T-cell (primary cell): ENCODE measurements at places on chromosomes 1 and 21. TPM values are rescaled to one million over a fixed set of nuclear protein-coding genes. Genes with fewer than 3 reads are reported as not detected.

DNA sequence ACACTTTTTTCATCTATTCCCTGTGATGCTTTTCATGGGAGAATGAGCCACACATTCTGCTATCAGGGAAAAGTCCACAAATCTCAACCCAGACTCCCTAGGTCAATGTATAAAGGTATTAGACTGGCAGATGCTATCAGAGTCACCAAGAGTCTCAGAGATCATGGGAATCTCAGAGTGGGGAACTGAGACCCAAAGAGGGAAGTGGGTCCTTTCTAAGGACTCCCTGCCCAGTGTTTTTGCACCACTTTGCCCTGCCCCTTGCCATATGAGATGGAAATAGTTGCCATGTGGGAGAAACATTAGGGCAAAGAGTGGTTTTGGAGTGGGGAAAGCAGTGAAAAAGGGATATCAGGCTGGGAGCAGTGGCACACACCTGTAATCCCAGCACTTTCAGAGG lies 19.1 kb upstream of the AZIN2 start:
- no peak for DNase-seq

DNA sequence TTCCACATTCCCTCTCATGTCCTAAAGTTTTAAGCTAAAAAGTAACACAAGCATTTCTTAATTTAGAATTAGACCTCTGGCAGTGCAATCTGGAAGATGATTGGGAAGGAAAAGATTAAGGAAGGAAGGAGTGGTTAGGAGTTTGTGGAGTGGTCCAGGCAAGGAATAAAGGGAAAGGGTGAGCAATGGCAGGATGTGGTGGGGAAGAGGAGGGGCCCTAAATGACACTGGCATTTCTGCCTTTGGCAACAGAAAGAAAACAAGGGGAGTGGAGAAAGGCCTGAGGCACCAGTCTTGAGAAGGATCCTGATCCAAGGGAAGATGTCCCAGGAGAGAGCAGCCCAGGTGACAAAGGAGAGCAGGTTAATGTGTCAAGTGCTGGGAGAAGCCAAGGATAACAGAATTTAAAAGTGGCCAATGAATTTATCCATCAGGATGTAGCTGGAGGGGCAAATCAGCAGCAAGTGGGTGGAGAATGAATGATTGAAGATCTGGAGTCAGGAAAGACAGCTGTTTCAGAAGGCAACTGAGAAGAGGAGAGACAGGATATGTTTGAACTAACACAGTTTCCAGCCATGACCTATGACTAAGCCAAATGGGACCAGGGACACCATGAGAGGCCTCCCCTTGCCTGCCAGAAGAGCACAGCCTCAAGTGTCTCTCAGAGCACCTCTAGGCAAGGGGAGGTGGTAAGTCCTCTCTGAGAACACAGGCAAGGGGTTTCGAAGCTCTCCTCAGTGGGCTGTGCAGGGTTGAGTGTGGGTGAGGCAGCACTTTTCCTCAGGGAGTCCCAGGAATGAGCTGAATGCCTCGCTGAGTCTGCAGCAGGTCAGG lies 20.9 kb upstream of the LY9 start:
- DNase-seq, result no peak

The FAM89A gene
- 3.5 TPM for total RNA-seq

The F13B gene
- total RNA-seq, result not detected

GRCh38 chr1:82934074-82934473 lies 1064.9 kb downstream of the TTLL7 start:
- no peak for DNase-seq

DNA sequence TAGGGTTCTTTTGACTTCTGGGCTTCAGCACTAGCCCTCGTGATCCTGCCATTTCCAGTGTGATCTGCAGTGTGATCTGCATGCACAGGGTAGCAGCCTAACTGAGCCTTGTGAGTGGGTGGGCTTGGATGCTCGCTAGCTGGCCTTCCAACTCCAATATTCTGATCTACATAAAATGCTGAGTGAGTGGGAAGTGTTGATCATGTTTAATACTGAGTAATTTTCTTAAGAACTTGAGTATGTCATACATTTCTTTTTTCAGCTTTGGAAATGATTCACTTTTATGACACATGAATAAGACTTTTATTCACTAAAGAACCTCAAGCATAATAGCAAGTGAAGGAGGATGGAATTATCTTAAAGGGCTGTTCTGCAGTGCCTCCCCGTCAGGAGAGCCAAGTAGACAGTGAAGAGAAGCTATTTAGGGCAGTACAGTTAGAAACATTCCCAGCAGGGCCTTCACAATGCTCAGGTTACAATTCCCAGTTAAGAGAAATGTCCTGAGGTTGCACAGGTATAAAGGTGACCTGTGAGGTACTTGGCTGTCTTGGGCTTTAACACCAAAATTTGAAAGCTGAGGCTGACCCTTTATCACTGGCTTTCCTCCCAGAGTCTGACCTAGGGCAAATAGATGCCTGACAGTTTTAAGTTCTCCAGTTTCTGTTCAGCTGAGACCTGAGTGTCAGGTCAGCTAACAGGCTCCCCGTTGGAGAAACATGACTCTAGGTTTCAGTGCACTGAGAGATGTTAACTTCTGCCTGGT lies 29.1 kb upstream of the LRRC8C start:
- DNase-seq, result no peak

DNA sequence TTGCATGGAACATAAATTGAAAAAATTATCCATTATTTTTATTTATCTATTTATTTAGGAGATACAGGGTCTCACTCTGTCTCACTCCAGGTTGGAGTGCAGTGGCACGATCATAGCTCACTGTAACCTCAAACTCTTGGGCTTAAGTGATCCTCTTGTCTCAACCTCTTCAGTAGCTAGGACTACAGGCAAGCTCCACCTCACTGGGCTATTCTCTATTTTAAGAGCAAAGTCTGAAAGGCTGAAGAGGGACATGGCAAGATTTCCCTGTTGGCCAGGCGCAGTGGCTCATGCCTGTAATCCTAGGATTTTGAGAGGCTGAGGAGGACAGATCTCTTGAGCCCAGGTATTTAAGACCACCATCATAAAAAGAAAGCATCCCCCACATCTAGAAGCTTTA lies 14.0 kb upstream of the RC3H1 start:
- DNase-seq, result no peak

DNA sequence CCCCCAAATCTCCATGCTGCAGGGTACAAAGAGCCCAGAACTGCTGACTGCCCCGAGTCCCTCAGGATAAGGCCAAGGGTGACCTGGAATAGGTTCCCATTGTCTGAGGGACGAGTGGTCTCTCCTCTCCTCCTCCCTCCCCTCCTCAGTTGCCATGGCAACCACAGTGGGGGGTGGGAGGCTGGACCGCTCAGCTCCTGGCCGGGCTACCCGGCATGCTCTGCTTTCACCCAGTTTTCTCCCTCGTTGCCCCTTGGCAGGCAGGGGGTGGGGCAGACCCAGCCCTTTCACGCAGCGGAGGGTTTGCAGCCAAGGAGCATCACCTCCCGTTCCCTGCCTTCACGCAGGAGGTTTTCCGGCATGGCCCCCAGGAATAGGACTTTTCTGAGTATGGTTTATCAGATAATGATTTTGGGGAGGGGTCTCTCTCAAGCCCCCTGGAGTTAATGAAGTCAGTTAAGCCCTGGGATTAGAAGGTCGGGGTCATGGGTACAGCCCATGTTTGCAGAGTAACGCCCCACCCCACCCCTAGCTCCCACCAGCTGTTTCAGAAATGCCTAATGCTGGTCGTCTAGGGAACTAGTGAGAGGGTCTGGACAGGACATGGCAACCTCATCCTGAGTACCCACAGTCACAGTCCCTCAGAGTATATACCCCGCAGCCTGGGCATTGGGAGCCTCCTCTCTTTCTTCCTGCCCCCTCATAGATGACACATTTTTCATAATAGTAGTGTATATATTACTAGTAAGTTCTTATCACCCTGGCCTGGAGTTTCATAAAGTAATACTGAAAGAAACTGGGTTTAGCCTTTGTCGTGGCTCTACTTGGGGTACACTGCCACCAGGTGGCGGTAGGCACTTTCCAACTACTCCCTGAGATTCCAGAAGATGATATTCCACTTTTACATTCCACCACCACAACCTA lies 20.7 kb downstream of the C1QB start:
- DNase-seq, result no peak

The TAGLN2 gene
- total RNA-seq, result 210 TPM
